ENCODE measurements at places on chromosomes 12 and 14. TPM values are rescaled to one million over a fixed set of nuclear protein-coding genes. Genes with fewer than 3 reads are reported as not detected.

TGM1 gene
- 5.6 TPM for total RNA-seq

BEST3 gene
- total RNA-seq, result 0.54 TPM

CD163 gene
- 1.4 TPM for total RNA-seq

TAS2R20 gene
- 0.76 TPM for total RNA-seq

CD27 gene
- 0.25 TPM for total RNA-seq

MIP gene
- total RNA-seq, result 0.79 TPM

C14orf132 gene
- 3.4 TPM for total RNA-seq

GRCh38 chr12:20421421-20421820, 53.1 kb downstream of the PDE3A start:
- no peak for DNase-seq

DNA sequence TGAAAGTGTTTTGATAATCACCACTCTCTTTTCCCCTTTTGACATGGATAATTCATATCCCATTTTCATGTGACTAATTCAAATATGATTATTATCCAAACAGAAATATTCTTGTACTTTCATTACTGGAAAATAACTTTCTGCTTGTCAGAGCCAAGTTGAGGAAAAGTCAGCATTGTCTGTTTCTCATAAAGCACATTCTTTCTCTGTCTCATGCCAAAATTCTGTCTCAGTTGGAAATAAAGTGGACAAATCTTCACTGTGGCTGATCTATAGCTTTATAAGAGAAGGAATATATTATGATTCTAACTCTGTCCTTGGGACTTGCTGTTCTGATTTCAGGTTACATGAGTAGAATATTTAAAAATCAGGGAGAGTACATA, 22.7 kb upstream of the PRICKLE1 start:
- DNase-seq, result no peak

GRCh38 chr12:61857968-61858367, 402.2 kb upstream of the USP15 start:
- DNase-seq, result no peak

DNA sequence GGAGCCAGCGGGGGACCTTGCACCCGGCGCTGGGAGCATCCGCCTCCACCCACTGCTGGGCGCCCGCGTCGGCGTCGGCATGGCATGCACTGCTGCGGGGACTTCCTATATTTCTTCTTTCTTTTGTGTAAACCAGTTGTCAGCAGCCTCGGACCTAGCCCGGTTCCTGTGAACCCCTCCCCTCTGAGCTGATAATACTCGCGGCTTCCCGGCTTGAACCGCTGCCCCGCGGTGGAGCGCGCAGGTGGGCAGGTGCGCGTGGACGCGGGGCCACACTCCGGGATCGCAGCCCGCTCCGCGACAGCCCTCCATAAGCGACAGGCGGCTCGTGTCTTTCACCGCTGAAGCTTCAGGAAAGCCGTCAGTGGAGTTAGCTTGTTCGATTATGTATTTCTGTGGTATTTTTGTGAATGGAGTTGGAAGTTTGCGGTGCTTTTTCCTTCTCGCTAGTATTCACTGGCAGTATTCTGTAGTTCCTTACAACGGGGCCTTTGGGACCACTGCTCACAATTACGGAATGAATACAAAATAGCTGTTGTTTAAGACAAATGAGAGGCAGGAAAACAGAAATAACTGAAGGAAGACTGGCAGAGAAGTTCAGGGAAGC, 870 bp downstream of the BMAL2 start:
- DNase-seq, result no peak

DNA sequence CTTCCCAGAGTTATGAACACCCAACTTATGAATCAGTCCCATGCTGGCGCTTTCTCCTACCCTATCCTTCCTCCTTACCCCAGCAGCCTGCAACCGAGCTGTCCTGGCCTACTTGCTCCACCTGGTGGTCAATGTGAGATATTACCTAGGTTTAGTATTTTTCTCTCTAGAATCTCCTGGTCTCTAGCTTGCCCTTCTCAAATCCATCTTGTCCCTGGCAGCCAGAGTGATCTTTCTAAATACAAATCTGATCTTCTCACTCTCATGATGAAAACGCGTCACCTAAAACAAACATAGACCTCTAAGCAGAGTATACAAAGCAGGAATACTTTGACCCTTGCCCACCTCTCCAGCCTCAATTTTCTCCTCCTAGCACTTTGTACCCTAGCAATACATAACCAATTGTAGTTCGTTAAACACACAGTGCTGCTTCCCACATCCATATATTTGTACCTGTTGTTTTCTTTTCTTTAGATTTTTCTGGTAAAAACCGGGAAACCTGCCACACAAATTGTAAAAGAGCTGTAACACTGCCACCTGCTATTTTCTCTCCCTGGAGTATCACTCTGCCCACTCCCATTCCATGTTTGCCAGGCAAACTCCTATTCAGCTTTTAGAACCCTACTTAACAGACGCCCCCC, 20.0 kb upstream of the TCP11L2 start:
- peak; percentile 67 for DNase-seq

GRCh38 chr14:77290705-77291104, 19.7 kb upstream of the NGB start:
- no peak for DNase-seq

DNA sequence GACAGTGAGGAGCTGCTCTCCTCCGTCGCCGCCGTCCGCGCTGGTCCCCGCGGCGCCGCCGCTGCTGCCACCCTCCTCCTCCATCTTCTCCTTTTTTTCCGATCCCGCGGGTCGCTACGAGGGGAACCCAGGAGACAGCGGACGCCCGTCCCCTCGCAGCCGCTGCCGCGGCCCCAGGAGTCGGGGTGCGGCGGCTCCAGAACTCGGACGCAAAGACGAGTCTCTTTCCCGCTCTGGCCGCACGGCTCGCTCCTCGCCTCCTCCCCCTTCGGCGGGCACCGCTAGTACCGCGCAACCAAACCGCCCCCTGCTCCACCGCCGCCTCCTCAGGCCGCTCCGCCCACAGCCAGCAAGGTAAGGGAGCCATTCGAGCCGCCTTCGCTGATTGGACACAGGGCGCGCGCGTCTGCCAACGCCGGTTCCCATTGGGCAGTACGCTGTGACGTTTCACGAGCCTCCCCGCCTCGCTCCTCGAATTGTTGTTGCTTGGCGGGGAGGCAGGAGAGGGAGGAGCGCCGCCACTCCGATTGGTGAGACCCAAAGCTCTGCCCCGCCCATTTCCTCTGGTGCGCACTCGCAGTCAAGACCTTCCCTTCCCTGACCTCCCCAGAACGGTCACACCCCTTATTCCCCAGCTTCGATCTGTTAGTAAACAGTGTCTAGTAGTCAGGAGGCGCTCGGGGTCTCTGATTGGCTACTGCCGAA, at the start of gene RPS6KA5:
TSS of gene RPS6KA5 (minus strand) at position 291 of the 705 bp plus-strand sequence. CDS start at position 84, 207 bp downstream.
- peak; percentile 100 for DNase-seq

DNA sequence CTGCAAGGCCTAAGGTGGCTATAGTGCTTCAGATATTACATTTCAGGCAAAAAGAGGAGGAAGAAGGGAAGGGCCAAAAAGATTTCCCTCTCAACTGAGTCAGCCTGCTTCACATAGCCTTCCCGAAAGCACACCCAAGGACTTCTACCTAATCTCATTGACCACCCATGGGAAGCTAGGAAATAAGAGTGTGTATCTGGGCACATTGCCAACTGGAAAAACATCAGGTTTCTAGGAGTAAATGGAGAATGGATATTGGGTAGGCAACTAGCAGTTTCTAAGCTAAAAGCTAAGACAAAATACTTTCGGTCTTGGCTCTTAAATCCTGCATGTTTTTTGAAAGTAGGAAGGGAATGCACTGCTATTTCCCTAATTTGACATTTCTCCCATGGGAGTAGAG, 221.7 kb upstream of the GRIP1 start:
- DNase-seq, result no peak

GRCh38 chr14:100132903-100133510, 26.4 kb downstream of the DEGS2 start:
- DNase-seq, result no peak

DNA sequence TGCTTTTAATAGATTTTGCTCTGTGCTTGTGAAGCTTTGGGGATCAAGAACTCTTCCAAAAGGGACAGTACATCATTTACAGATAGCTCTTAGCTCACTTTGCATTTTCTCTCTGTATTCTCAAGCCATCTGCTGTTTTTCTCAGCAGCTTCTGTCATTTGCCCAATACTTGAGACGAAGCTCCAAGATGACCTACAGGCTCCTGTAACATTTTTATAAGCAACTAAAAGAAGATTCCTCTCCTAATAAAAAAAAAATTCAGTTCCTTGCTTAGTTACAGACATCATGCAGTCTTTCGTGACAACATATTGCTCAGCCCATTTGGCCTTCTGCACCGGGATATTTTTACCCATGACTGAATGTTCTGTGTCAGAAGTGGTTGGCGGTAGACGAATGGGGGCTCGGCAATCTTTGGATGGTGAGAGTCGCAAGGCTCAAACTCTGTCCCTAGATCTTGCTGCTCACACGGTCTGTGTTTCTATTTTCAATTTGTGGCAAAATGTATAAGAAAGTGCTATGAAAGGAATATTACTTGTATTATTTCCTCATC, 215.6 kb downstream of the FSCB start:
- DNase-seq, result no peak

- peak; percentile 49 for DNase-seq
Observed at GRCh38 chr14:92039063-92039718, 668 bp downstream of the TRIP11 start.

GRCh38 chr14:57051633-57052032, 217.1 kb downstream of the EXOC5 start:
- DNase-seq, result no peak

DNA sequence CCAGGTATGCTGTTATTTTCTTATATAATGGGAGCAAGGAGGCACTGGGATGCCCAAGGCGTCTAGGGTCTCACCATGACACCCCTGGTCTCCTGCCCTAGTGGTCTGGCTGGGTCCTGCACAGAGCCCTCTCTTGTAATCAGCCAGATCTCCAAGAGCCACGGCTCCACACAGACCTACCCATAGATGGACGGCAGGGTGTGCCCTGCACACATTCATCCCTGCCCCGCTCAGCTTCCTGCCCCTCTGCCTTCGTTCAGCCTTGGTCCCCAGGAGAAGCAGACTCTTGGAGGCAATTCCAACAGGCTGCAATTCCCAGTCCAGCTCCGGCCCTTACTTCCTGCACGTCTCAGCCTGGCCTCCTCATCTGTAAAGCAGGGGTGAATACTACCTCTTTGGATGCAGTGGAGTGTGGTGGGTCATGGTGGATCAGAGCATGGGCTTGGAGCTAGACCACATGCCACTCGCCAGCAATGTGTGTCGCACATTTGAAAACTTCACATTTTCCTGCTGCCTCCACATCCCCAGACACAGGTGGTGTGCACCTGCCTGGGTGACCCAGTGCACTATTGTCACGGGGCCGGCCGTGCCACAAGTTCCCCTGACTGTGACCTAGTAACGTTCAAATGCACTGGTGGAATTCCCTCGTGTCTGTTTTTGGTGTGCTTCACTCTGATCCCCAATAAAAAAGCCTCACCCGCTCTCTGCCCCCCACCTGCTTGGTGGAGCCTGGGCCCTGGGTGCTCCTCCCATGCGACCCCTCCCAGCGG, 171.1 kb upstream of the PRMT8 start:
- no peak for DNase-seq

- DNase-seq, result no peak
Observed at GRCh38 chr14:88541324-88541723, 13.5 kb downstream of the PTPN21 start.

DNA sequence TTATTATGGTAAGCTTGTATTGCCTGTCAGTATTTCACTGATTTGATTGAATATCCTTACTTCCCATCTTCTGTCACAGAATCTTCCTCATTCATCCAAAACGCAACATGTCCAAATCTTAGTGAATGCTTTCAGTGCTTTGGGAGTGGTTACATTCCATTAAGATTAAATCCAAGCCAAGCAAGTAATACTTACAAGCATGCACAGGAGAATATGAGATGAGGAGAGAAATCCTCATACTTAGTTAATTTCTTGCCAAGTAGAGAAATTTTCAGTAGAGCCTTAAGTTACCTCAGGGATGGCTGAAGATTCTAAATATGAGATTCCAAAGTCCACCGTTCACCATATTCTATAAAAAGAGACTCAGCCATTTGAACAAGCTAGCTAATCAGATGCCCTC, 316.0 kb downstream of the RAD51B start:
- no peak for DNase-seq

- DNase-seq, result no peak
Observed at GRCh38 chr14:94005324-94006073, 8.4 kb downstream of the CCDC197 start.

DNA sequence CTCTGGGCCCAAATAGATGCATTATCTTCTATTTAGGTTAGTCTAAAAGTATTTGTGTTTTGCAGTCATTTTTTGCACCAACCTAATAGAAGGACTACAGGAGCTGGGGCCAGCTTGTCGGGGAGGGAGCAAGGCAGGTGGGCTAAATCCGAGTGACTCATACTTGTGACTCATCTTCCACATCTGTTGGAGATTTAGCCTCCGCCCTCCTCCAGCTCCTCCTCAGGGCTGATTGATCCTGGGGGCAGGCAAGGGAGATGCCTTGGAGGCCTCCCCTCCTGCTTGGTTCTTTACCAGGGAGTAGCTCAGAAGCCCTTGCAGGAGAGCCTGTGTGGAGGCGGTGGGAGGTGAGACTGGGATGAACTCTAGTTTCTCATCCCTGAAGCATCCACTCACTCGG, 27.9 kb downstream of the RHOF start:
- peak; percentile 58 for DNase-seq

- DNase-seq, result no peak
Observed at GRCh38 chr12:89943463-89943862, 234.8 kb upstream of the ATP2B1 start.

GRCh38 chr12:79252358-79253075, 387.9 kb downstream of the SYT1 start:
- DNase-seq, result no peak

- no peak for DNase-seq
Observed at GRCh38 chr12:64323476-64324225, 66.9 kb downstream of the C12orf56 start.

DNA sequence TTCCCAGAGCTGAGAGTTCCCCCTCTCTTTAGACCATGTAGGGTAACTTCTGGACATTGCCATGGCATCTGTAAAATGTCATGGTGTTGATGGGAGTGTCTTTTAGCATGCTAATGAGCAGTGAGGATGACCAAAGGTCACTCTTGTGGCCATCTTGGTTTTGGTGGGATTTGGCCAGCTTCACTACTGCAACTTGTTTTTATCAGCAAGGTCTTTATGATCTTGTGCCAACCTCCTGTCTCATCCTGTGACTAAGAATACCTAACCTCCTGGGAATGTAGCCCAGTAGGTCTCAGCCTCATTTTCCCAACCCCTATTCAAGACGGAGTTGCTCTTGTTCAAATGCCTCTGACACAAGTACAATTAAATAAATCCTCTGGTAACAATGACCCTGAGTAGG, 244.4 kb downstream of the NEDD1 start:
- DNase-seq, result no peak

- no peak for DNase-seq
Observed at GRCh38 chr12:43289426-43289801, 262.6 kb downstream of the ADAMTS20 start.

- no peak for DNase-seq
Observed at GRCh38 chr12:41919048-41919447, 225.6 kb downstream of the GXYLT1 start.

All from HCT116 (cell line).